ENCODE measurements at places on chromosomes 5 and 9.

DNA sequence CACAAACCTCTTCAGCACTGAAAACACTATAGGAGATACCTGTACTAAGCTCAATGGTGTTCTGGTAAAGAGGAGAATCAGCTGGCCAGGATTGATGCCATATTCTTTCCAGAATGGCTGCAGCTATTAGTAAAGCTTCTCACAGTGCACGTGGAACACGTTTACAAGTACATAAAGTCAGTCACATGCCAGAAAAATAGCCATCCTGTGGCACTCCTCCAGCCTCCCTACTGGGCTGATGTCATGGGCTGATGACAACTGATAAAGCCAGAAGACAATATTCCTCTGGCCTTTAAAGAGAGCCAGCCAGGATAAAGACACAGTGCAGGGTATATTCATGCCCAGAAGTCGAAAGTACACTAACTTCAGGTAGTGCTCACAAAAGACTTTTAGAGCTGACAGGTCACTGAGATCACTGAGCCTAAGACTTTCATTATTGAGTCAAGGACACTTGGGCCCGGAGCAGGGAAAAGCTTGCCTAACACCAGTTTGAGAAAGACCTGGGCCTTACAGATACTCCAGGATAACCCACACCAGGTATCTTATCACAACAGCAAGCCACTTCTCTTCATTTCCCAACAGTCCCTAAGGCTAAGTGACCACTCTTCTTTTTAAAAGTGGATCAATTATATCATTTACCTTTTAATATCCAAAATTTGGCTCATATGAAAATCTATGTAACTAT, 29.4 kb downstream of the ABITRAM start:
- no peak for DNase-seq

DNA sequence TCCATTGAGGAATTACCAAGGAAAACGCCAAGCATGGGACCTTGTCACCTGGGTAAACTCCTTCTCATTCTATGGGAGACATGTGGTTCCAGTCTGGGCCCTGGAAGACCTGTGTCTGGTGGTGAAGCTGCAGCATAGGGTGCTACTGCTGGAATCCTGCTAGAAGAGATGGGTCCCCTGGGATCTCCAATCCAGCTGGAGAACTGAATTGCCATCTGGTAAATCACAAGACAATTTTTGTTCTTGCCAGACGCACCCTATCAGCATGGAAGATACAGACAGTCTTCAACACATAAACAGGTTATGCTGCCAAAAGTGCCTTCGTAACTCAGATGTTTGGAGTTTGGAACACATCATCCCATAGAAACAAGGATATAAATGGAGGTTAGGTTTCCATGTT, 424.0 kb upstream of the BRINP1 start:
- DNase-seq, result no peak

- DNase-seq, result no peak
Observed at GRCh38 chr5:80804332-80804731, 149.5 kb upstream of the DHFR start.

GRCh38 chr9:120768886-120769285, 24.3 kb downstream of the FBXW2 start:
- DNase-seq, result no peak

DNA sequence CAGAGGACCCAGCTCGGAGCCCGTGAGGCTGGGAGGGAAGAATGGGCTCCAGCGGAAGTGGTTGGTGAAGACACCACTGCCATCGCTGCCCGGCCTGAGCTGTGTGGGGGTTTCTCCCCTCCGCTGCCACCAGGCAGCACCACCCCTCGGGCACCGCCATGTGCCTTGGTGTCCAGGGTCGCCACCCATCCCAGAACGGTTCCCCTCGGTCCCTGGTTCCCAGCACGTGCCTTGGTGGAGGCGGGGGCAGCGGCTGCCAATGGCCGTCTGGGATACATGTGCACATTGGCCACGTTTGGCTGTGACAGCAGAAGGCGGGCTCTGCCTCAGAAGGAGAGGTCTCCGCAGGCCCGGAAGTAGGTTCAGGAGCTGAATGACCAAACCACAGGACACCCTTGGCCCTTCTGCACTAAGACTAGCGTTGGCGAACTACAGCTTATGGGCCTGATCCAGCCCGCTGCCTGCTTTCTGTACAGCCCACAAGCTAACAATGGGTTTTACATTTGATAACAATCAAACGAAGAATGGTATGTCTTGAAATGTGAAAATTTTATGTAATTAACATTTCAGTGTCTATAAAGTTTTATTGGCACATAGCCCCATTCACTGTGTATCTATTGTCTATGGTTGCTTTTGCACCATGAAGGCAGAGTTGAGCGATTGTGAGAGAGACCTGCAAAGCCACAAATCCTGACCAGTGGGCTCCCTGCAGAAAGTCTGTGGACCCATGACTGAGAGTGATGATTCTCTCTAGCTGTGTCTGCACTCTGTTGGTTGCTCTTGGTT, 91.7 kb upstream of the RAPGEF1 start:
- no peak for DNase-seq

Data from NCI-H187 (cell line).